ENCODE measurements at places on chromosomes 7 and 10.

GRCh38 chr10:86486856-86487255 is 34.7 kb downstream of the WAPL start:
- no peak for DNase-seq

- no peak for DNase-seq
Measured at GRCh38 chr10:24981161-24981710, 28.8 kb upstream of the PRTFDC1 start.

GRCh38 chr10:124849111-124849773 is 47.6 kb downstream of the ABRAXAS2 start:
- DNase-seq: no peak

- no peak for DNase-seq
Measured at GRCh38 chr7:26868841-26869495, 4.6 kb upstream of the SKAP2 start.

DNA sequence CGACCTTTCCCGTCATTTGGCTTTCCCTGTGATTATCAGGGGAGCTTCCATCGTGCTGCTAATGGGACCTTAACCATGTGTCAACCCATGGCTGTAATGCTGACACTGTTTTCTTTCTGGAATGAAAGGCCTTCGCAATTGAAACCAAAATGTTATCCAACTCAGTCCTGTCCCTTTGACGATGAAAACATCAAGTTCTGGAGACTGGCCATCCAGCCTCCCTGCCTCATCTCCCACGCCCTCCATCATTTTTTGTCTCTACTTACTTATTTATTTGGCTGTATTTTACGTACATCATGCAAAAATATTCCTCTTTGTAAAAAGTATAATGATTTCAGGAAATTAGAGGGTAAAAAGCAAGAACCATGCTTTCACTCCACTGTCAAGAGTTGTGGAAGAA is 69.8 kb downstream of the EGFR start:
- DNase-seq: no peak

DNA sequence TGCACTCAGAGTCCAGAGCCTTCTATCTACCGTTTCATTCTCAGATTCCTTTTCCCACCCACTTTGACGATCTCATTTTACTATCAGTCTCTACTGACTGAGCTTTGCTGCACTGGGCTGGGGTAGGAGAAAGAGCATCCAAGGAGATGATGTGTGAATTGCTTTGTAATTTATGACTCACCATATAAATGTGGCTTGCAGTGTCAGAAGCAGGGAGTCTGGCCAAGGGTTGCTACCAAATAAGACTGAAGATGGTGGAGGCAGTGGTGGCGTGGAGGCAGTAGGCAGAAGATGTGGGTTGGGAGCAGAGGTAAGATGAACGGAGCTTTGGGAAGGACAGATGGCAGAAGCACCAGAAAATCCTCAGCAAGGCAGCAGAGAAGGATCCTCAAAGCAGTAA is 73.3 kb upstream of the AGK start:
- DNase-seq: no peak

DNA sequence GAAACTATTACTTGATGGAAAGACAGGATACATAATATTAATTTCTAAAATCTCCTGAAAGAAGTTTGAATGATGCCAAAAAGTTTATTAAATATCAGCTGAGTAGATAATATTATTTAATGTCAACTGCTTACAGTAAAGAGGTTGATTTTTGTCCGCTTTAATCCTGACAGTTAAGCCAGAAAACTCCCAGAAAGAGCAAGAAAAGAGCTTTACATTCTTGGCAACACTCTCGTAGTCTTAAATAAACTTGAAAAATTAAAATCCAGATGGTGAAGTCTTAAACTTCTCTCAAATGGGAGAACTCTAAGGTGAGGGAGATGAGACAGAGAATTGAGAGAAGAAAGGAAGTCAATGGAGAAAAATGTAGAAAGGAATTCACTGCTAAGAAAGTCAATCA is 199.3 kb upstream of the PLXDC2 start:
- DNase-seq: no peak

- DNase-seq: no peak
Measured at GRCh38 chr7:85102813-85103350, 84.0 kb downstream of the SEMA3D start.

- no peak for DNase-seq
Measured at GRCh38 chr7:74554178-74554577, 100.5 kb downstream of the GTF2IRD1 start.

DNA sequence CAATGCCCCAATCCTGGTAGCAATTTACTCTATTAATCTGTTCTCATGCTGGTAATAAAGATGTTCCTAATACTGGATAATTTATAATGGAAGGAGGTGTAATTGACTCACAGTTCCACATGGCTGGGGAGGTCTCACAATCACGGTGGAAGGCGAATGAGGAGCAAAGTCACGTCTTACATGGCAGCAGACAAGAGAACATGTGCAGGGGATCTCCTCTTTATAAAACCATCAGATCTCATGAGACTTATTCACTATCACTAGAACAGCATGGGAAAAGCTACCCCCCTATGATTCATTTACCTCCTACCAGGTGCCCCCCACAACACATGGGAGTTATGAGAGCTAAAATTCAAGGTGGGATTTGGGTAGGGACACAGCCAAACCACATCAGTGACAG is 872.2 kb downstream of the ANKRD7 start:
- DNase-seq: no peak

GRCh38 chr10:133010095-133010842 is 67.9 kb upstream of the CFAP46 start:
- DNase-seq: no peak

DNA sequence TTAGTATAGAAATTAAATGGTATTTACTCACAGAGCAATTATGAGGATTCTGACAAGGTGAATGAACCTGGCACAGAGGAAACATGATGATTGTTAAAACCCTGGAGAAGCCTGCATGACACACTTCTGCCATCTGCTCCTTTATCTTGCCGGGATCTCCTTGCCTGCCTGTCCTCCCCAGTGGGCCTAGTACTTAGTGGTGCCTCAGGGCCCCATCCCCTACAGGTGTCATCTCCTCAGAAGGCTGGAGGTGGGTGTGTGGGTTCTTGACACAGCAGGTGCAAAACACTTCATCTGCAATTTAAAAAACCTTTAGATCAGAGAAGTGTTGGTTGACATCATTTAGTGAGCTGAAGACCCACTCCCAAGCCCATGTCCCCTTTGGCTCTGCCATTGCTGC is 261.2 kb downstream of the ADRA2A start:
- DNase-seq: no peak

GRCh38 chr7:29331163-29331562 is 136.6 kb downstream of the CHN2 start:
- DNase-seq: no peak

DNA sequence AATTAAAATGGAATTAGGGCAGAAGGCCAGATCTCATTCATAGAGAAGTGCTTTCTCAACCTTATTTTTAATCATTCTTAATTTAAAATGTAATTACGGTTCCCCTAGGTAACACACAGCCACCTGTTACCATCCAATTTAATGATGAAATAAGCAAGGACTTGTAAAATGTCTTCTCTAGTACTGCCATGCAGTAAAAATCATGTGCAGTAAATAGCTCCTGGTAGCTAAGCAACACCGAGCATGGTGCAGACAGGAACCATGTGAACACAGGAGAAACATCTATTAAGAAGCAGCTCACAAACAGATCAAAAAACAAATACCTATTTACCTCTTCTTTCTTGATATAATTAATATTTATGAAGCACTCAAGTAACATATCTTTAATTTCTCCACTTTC is 15.1 kb downstream of the NCAPG2 start:
- no peak for DNase-seq

GRCh38 chr10:88542522-88542921 is 40.6 kb downstream of the RNLS start:
- DNase-seq: no peak

GRCh38 chr10:2340831-2341647 is 603.7 kb upstream of the ADARB2 start:
- no peak for DNase-seq

GRCh38 chr10:27319752-27320431 is 79.3 kb upstream of the ACBD5 start:
- peak; percentile 9 for DNase-seq

DNA sequence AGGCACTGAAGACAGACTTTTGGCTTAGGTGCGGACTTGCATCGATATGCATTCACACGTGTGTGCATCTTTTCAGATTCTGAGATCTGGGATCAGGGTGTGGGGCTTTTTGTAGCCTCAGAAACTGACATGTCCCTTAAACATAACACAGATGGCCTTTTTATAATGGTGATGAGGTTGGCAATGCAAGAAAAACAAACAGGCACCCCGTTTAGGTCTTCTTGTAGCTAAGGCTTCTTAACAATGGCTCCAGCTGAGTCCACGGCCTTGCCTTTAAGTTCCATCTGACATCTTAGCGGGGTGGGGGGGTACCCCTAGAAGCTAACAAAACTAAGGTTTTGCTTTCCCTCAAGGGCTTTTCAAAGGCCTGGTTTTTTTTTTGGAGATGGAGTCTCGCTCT is 146.3 kb downstream of the PRPF18 start:
- DNase-seq: no peak

- no peak for DNase-seq
Measured at GRCh38 chr10:122729126-122729525, 29.5 kb upstream of the C10orf120 start.

- no peak for DNase-seq
Measured at GRCh38 chr7:112721366-112721765, 68.8 kb downstream of the TMEM168 start.

GRCh38 chr10:86556933-86557649 is 35.5 kb upstream of the WAPL start:
- no peak for DNase-seq
